ENCODE measurements at places on chromosomes 3 and 15. TPM values are rescaled to one million over a fixed set of nuclear protein-coding genes. Genes with fewer than 3 reads are reported as not detected.

DNA sequence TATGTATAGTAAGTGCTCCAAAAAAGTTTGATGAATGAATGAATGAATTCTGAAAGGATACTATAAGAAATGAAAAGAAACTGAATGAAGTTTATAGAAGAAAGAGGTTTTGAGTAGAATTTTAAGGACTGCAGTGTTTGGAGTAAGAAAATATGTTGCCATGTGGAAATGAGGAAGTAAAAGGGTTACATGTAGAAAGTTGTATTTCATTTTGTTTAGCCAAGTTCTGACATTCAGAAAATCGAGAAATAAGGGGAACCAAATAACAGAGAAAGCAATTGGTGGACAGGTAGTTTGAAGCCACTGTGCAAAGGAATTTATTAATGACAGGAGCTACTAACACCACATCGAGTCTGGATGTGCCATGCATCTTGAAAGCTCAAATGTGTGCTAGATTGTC, 200.7 kb downstream of the SATB1 start:
- DNase-seq = no peak

GRCh38 chr3:63921741-63922482, 9.7 kb upstream of the SCAANT1 start:
- no peak for DNase-seq

- DNase-seq = no peak
Observed at GRCh38 chr15:64878705-64879104, 33.0 kb upstream of the ANKDD1A start.

The TMCO5A gene
- total RNA-seq = not detected

The CPNE4 gene
- total RNA-seq = 17.9 TPM

DNA sequence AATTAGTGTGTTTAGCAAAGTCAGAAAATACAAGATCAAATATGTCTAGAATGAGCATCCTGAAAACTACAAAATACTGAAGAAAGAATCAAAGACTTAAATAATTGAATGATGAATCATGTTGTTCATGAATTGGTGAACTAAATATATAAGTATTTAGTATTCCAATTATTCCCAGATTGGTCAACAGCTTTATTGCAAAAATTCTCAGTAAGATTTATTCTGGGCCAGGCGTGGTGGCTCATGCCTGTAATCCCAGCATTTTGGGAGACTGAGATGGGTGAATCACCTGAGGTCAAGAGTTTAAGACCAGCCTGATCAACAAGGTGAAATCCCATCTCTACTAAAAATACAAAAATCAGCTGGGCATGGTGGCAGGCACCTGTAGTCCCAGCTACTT, 250.0 kb upstream of the NECTIN3 start:
- DNase-seq = no peak

The GRK7 gene
- not detected for total RNA-seq

- DNase-seq = no peak
Observed at GRCh38 chr3:171481011-171481410, 20.8 kb upstream of the TNIK start.

The SAXO2 gene
- total RNA-seq = 2.6 TPM

GRCh38 chr3:104909198-104909597, 457.5 kb upstream of the ALCAM start:
- DNase-seq = no peak

DNA sequence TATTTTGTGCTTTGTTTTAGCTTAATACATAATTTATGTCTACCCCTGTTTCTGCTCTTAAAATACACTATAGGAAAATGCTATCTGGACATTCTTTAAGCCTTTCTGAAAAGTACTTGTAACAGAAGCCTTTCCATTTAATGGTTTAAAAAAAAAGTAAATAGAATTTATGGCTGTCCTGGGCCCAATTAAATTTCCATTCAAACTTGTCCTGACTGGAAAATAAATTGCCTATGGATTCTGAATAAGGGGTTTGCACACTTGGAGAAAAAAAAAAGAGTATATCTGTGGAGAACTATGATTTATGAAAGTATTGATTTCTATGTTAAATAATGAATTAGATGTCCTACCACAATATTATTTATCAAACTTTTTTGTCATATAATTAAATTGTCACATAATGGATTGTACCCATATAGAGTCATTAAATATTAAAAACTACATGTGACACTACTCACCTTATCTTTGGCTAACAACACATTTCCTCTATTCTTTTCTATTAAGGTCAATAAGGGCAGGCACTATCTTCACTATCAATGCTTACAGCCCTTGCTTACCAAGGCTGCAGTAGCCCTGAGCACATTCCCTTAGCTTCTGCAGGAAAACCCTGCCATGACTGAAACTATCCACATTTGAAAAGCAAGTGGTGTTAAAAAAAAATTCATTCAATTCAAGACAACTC, 396.1 kb upstream of the ROBO2 start:
- DNase-seq = no peak

The SNTN gene
- not detected for total RNA-seq

- DNase-seq = no peak
Observed at GRCh38 chr3:25306705-25307104, 121.4 kb upstream of the RARB start.

GRCh38 chr3:128155616-128156360, 2.5 kb downstream of the EEFSEC start:
- DNase-seq = no peak

GRCh38 chr3:68056556-68056955, 402.1 kb upstream of the SUCLG2 start:
- no peak for DNase-seq

GRCh38 chr3:42572278-42572677, 9.5 kb downstream of the SEC22C start:
- no peak for DNase-seq

DNA sequence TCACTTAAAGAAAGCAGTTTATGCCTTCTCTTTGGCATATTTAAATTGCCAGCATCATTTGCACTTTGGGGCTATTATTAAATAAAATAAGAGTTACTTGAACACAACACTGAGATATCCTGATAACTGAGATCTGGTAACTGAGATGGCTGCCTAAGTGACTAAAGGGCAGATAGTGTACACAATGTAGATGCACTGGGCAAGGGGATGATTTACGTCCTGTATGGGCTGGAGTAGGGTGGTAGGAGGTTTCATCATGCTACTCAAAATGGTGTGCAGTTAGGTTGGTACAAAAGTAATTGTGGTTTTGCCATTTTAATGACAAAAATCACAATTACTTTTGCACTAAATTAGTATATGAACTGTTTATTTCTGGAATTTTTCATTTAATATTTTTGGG, 196.1 kb downstream of the UBE2E2 start:
- no peak for DNase-seq

The CAMK1 gene
- total RNA-seq = 12.3 TPM

DNA sequence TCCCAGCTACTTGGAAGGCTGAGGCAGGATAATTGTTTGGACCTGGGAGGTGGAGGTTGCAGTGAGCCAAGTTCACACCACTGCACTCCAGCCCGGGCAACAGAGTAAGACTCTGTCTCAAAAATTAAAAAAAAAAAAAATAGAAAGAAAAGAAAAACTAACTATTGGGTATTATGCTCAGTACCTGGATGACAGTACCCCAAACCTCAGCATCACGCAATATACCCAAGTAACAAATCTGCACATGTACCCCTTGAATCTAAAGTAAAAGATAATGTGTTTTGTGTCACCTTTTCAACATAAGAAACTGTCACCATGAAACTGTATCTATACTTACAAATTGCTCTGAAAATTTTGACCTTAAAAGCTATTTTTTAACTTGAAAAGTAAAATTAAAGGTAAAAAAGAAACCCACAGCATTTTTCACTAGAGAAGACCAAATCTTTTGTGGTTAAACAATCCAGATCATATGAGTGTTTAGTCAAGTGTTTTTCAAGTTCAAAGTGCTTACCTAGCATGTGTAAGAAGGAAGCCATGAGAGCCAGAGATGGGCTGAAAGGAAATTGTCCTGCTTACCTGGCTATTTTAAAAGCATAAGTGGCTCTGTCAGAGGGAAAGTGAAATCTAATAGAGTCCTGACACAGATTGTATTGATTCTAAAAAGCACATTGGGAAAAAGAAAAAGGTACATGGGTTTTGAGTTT, 50.5 kb downstream of the MYO1E start:
- no peak for DNase-seq

GRCh38 chr3:142498397-142499180, 50.8 kb upstream of the XRN1 start:
- DNase-seq = no peak

The P2RY1 gene
- 11.2 TPM for total RNA-seq

The CLDN1 gene
- total RNA-seq = 0.08 TPM

DNA sequence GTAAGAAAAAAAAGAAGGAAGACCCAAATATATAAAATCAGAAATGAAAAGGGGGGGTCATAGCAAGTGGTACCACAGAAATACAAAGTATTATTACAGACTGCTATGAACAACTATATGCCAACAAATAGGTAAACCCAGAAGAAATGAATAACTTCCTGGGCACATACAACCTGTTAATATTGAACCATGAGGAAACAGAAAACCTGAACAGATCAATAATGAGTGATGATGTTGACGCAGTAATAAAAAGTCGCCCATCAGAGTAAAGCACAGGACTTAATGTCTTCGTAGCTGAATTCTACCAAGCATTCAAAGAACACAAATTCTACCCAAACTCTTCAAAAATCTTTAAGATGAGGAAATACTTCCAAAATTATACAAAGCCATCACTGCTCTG, 921.6 kb upstream of the SEMA6D start:
- DNase-seq = no peak

The GUCA1C gene
- total RNA-seq = 5.8 TPM

- no peak for DNase-seq
Observed at GRCh38 chr3:107650788-107651187, 128.0 kb downstream of the BBX start.

DNA sequence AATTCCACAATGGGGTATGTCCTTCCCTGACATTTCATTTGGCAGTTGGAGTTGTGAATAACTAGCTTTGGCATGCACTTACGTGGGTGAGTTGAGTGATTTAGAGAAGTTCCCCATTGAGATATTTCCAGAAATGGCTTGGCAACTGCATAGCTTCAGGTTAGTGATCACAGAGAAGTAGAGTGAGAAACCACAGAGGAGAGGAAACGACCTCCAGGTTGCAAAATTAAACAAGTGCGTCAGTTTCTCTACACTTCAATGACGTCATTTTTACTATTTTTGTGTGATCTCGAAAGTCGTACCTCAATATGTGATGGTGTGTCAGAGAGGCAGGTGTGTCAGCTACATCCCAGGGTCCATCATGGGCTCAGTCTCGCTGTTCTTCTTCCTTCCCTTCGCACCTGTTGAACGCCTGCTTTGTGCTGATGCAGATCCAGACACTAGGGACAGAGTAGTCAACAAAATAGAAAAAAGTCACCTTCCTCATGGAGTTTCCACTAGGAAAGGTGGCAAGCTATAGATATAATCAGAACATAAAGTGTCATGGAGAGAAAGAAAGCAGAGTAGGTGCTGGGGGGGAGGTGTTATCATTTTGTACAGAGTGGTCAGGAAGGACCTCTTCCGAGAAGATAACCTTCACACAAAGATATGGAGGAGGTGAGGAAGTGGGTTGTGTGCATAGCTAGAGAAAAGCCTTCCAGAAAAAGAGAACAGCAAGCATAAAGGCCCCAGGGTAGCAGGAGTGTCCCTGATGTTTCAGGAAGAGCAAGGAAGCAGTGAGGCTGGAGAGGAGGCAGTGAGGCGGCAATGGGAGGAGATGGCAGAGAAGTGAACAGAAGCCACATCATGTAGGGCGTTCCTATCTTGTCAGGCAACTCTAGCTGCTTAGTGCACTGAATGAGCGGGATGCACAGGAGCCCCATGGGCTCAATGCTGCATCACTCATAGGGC, 75.6 kb downstream of the MCTP2 start:
- no peak for DNase-seq

The RHCG gene
- total RNA-seq = 0.22 TPM

DNA sequence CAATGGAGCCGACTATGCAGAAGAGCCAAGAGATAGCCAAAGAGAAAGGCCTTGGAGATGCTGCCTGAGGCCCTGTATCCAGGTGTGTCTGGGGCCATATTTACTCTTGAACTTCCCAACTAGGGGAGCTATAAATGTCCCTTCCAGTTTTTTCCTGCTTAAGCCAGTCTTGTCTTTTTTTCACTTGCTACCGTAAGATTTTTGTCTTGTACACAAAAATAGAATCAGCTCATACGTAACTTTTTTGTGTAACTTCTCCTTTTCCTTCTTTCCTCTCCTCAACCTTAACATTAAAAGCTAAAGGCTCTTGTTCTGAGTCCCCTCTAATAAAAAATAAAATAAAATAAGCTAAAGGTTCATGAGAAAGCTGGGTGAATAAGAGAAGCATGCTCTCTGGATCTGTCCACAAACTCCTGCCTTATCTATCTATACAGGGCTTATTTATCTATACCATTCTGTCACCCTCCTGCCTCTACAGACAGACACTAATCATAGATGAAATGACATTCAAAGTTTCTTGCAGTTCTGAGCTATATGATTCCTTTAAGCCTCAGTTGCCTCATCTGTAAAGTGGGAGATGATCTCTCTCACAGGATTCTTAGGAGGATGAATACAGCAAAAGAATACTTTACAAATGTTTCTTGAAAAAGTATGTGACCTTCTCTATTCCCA, 4.6 kb downstream of the SUMF1 start:
- no peak for DNase-seq

- no peak for DNase-seq
Observed at GRCh38 chr15:36557364-36557763, 22.1 kb upstream of the CDIN1 start.

The PLA2G4D gene
- total RNA-seq = not detected

The UROC1 gene
- not detected for total RNA-seq

DNA sequence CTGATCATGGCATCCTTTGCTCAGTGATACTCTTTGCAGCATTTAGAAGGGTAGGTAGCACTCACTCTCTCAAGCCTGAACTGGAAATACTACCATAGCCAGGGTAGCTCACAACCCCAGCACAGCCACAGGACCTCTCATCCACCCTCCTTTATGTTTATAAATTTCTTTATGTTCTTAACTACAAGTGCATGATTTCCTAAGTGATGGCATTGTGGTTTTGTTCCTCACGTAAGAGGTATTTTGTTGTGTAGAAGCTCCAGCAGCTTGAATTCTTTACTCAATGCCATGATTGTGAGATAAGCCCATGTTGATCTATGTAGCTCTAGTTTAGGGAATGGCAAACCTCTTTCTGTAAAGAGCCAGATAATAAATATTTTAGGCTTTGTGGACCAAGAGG, 7.9 kb upstream of the RTP3 start:
- DNase-seq = no peak

DNA sequence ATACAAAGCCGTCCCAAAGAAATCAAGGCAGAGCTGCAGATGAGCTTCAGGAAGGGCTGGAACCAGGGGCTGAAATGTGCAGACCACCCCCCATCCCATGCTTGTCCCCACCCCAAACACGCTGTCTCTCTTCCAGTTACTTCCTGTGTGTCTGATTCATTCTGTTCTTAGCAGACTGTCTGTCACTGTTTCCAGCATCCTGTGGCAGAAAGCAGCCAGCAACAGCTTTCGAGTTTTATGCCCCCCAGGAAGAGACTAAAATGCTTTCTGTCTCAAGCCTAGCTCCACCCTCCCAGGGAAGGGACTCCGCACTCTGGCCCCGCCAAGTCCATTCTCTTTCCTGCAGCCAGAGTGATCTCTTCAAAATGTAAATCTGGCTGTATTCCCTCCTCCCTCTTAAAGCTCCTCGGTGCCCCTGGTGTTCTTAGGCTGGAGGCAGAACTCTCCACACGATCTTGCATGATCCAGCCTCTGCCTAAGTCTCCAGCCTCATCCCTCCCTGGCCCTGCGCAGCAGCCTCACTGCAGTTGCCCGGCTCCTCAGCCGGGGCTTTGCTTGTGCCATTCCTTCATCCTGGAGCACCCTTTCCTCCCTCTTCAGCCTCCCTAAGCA, 41.5 kb downstream of the HRH1 start:
- no peak for DNase-seq

The TRPC1 gene
- 13.9 TPM for total RNA-seq

- peak; percentile 66 for DNase-seq
Observed at GRCh38 chr3:55471522-55472280, 15.4 kb downstream of the WNT5A start.

All from left ventricle myocardium inferior (tissue), 1 donor.